ENCODE measurements at places on chromosomes 3 and 15. TPM values are rescaled to one million over a fixed set of nuclear protein-coding genes. Genes with fewer than 3 reads are reported as not detected.

GRCh38 chr3:44039006-44039405 lies 202.7 kb upstream of the TOPAZ1 start:
- H3K27me3 ChIP-seq: no peaks in the 10 kb centered on the region
- H3K4me3 ChIP-seq: no peak overlapping the region
- no peaks in the 10 kb centered on the region for H3K36me3 ChIP-seq
- H3K4me1 ChIP-seq: no peaks in the 10 kb centered on the region
- no peak overlapping the region for H3K27ac ChIP-seq
- no peak for DNase-seq

DNA sequence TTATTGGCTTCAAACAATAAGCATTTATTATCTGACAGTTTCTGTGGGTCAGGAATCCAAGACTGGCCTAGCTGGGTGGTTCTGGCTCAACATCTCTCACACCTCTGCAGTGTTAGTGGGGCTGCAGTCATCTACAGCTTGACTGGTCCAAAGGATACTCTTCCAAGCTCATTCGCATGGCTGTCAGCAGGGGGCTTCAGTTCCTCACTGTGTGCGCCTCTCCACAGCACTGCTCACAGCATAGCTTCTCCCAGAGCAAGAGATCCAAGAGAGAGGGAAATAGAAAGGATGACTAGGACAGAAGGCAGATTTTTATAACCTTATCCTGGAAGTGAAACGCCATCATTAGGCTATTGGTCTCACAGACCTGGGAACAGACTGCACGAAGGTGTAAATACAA lies 64.2 kb downstream of the MAGI1 start:
- no peaks in the 10 kb centered on the region for H3K36me3 ChIP-seq
- no peak overlapping the region for H3K4me3 ChIP-seq
- no peak overlapping the region for H3K27ac ChIP-seq
- H3K27me3 ChIP-seq: no peaks in the 10 kb centered on the region
- DNase-seq: no peak
- no peaks in the 10 kb centered on the region for H3K4me1 ChIP-seq

DNA sequence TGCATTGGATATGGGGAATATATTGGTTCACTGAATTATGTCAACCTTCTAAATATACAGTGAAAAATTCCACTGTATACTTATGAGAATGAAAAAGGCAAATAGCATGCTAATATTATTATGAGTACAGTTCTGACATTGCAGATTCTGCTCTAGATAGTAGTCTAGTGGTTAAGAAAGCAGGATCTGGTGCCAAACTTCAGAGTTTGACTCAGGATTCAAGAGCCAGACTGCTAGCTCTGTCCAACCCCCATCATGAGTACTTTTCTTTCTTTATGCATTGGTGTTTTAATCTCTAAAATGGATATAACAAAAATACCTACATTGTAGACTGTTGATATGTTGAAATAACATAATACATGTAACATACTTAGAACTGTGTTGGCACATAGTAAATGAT lies 57.3 kb upstream of the PLSCR4 start:
- no peaks in the 10 kb centered on the region for H3K27me3 ChIP-seq
- no peaks in the 10 kb centered on the region for H3K36me3 ChIP-seq
- H3K4me1 ChIP-seq: no peaks in the 10 kb centered on the region
- no peak for DNase-seq
- no peak overlapping the region for H3K27ac ChIP-seq

- H3K27me3 ChIP-seq: no peaks in the 10 kb centered on the region
- DNase-seq: peak; percentile 27
- peak overlapping the region; percentile 25 for H3K27ac ChIP-seq
- no peaks in the 10 kb centered on the region for H3K36me3 ChIP-seq
Observed at GRCh38 chr3:192892981-192893700, 24.5 kb downstream of the MB21D2 start.

NRROS gene
- 2.2 TPM for total RNA-seq

DNA sequence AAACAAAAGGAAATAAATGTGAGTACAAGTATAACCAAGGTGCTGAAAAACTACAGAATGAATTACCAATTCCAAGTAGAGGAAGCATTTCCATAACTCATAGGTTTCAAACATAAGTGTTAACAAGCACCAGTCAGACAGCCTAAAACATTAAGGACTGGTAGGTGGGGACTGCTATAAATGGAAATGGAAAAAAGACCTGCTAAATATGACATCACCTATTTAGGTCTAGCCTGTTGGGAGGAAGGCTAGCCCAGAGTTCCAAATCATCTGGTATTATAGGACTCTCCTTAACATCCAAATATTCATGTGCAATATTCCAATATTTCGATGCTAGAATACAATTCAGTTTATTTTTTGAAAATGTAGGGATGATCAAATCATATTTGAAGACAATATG lies 560.0 kb downstream of the ROBO2 start:
- no peak overlapping the region for H3K27ac ChIP-seq
- DNase-seq: no peak
- no peaks in the 10 kb centered on the region for H3K27me3 ChIP-seq
- no peak overlapping the region for H3K4me3 ChIP-seq
- no peaks in the 10 kb centered on the region for H3K36me3 ChIP-seq
